Large intestine (tissue), 12 donors: ENCODE measurements at places on chromosomes 2 and 18.

- DNase-seq, result no peak
Measured at GRCh38 chr18:22639561-22639960, 221.8 kb upstream of the CTAGE1 start.

GRCh38 chr2:197081294-197081693 is 154.8 kb upstream of the PGAP1 start:
- DNase-seq, result no peak

- no peak for DNase-seq
Measured at GRCh38 chr18:79587779-79588635, 91.6 kb upstream of the CTDP1 start.

DNA sequence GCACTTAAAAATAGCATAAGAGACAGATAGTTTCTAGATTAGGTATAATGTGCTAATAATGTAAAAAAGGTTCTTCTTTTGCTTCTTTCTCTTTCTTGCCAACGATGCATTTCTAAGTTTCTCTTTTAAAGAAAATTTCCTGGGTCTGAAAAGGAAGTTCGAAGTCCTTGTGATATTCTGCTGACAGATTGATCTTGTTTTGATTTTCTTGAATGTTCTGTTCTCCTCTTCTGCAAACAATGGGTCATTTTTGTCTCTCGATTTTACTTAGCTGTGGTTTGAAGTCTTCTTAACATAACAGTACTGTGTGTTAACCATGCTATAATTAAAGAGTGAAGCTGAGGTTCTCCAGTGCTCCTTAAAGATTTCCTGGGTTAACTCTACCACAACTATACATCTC is 61.1 kb upstream of the ACYP2 start:
- no peak for DNase-seq

- DNase-seq, result no peak
Measured at GRCh38 chr2:222819722-222820333, 41.0 kb upstream of the ACSL3 start.

GRCh38 chr2:188776634-188777033 is 197.5 kb upstream of the COL3A1 start:
- no peak for DNase-seq

DNA sequence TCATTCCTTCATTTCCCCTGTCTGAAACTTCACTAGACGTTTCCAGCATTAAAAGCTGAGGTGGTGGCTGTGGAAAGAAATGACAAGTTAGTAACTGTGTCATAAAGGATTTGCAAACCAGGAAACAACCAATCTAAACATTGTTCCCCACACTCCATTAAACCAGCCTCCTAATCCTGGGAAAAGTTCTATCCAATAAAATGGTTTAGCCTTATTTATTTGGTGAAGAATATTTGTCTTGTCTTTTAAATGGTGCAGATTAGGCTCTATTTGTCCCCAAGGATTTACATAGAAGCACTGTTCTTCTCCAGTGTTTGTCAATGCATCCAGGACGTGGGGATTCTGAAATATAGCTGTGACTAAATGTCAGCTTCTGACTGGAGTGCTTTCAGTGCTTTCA is 10.5 kb upstream of the DPP4 start:
- DNase-seq, result no peak

DNA sequence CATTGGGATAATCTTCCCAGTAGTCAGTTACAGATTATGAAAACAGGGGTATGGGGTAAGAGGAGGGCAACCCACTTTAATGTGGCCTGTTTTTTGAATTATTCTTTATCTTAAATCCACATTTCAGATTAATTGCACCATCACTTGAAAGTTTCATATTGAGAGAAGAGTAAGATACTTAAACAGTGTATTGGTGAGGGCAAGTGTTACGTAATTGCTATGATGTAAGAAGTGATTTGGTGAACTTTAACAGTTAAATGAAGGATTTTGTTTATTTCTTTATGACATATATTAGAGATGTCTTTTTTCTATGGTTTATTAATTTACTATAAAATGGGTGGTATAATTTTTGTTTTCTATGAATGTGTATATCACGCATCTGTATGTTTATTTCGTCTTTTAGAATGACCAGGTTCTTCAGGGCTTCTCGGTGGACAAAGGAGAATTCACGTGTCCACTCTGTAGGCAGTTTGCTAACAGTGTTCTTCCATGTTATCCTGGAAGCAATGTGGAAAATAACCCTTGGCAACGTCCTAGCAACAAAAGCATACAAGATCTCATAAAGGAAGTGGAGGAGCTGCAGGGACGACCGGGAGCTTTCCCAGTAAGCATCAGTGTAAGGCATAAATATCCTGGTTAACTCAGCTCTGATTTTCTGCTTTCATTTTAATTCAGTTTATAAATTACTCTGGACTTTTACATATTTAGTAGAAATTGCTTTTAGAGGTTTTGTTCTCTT is 171.2 kb upstream of the MYO3B start:
- peak; percentile 9 for DNase-seq

DNA sequence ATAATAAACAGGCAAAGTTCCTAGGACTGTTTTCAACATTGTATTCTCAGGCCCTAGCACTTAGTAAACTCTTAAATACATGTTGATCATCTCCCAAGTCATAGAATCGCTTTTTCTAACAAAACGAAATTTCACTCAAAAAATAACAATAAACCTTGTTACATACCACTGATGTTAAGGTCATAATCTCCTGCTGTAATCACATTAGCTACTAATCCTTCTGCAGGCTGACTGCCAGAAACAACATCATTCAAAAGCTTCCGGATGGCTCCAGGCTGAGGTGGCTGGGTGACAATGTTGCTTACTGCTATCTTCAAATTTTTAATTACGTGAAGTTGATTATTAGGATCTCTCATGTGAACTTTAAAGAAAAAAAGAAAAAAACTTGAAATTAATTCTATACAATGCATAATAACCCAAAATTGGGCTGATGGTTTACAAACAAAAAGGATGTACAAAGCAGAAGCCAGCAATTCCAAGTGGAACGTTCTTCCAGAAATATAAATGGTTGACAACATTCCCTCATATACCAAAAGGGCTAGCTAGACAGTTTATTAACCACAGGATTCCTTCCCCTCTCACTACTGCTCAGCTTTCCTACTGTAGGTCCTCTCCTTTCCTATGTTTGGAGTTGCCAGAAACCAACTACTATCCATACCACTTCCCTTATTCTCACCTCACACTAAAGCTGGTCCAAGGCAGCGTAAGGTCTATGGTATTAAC is 11.6 kb downstream of the TRAPPC8 start:
- no peak for DNase-seq

DNA sequence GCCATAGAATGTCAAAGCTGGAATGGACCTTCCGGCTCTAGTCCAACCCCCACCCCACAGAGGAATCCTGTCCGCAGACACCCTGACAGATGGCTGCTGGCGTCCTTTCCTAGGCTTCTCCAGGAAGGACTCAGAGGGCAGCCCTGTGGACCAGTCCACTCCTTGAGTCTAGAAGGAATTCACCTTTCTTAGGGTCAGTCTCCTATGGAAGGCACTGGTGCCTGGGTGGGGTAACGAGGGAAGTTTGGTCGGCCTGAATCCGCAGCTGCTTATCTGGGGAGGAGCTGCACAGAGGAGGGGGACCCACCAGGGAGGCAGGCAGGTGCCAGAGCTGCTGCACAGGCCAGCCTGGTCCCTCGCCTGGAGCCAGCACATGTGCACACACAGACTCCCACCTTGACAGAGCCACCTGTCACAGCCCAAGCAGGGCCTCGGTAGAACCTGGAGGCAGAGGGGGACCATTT is 2.5 kb downstream of the DNMT3A start:
- no peak for DNase-seq

GRCh38 chr2:172564376-172564775 is 8.5 kb downstream of the PDK1 start:
- DNase-seq, result no peak

DNA sequence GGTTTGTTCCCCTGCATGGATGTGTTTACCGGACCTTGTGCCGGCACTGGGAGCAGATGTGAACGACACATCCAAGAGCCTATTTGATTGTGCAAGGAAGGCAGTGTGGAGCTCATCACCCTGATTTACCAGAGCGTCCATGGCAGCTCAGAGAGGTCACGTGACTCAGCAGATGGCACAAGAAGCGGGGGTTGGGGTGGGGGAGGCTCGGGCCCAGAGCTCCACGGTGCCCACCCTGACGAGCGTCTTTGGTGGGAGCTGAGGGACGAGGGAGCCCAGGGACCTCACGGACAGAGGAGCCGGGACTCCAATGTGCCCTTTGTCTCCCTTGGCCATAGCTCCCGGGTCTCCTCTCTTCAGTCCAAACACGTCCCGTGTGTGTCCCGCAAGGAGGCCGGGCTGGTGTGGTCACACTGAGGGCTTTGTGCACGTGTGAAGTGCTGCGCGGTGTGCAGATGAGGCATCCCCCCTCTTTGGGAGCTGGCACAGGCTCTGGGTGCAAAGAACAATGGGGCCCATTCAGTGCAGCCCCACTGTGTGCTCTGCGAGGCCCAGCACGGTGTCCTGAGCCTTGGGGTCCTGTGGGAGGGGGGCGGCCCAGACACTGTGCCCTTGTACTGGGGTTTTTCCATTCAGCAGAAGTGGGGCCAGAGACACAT is 15.5 kb downstream of the KCNIP3 start:
- DNase-seq, result no peak

DNA sequence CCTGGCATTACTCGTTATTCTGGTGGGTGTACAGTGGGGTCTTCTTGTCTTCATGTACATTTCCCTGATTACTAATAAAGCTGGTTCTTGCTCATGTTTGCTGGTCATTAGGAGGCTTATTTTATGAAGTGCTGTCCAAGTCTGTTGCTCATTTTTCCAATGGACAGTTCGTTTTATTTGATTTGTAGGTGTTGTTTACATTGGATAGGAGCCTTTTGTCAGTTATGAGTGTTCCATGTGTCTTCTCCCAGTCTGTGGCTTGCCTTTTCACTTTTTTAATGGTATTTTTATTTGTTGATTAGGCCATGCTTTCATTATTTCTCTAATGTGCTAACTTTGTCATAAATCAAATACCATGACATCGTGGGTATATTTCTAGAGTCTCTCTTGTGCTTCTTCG is 51.9 kb downstream of the CEP192 start:
- no peak for DNase-seq

DNA sequence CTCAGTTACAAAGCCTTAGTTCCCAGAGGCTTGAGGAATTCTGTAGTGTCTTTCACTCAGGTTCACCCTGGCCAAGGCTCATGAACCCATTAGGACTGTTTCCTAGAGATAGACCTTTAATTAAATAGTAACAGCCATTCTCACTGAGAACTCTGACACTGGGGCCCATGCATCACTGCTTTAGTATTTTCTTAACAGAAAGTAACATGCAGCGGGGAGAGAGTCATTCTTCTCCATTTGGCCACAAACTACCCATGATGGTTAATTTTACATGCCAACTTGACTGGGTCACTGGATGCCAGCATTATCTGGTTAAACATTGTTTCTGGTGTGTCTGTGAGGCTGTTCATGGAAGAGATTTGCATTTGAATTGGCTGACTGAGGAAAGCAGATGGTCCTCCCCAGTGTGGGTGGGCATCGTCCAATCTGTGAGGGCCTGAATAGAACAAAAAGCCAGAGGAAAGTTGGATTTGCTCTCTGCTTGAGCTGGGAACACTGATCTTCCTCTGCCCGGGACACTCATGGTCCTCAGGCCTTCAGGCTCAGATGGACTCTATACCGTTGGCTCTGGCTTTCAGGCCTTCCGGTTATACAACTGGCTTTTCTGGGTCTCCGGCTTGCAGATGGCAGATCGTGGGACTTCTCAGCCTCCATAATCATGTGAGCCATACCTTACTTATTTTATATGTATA is 5.6 kb upstream of the CPLX4 start:
- DNase-seq, result no peak

- no peak for DNase-seq
Measured at GRCh38 chr18:78528411-78529258, 451.0 kb upstream of the SALL3 start.

DNA sequence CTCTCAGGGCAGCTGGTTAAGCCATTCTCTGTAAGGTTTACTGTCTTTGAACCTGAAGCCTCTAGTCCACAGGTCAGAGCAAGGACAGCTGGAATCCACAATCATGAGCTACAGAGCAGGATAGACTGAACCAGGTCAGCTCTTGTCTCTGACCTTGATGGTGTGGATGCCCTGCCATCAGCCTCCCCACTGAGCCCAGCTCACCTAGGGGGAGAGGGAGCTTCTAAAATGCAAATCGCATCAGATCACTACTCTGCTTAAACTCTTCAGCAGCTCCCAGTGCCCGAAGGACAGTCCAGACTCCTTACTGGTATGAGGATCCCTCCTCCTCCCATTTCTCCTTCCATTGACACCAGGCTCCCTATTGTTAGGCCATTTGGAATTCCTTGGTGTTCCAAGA is 255.3 kb upstream of the CCDC68 start:
- DNase-seq, result no peak

- DNase-seq, result no peak
Measured at GRCh38 chr2:76314271-76315020, 603.7 kb upstream of the GCFC2 start.

DNA sequence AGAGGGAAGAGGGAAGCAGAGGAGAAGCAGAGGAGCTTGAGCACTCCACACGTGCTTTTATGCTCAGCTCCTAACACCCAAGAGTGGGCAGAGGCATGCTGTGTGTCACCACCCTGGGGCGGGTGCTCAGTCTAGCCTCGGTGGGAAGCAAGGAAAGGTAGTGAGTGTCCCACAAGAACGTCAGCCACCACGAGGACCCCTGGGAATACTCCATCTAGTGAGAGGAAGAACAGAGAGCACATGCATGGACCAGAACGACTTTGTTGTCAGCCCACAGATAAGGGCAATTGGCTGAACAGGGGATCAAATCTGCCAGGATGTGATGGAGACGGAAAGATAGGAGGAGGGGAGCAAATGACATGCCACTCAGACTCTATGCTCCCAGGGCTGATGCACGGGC is 83.4 kb downstream of the XDH start:
- no peak for DNase-seq

- no peak for DNase-seq
Measured at GRCh38 chr2:158041400-158041799, 60.3 kb upstream of the UPP2 start.

DNA sequence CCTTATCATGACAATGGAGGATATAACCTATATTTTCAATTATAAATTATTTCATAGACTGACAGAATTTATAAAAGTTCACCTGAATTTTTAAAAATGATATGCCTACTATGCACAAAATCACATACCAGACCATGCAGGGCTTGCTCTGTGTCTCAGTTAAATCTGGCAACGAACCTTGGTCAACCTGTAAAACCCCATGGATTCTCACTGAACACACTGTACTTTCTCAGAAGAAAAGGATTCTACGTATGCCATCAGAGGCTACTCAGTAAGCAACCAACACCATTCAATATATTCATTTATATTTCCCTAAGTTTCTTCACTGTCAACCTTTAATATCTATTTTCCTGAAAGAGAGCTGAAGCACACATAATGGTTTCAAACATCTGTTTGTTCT is 52.4 kb downstream of the NRXN1 start:
- DNase-seq, result no peak
